LNCaP clone FGC (cell line): ENCODE measurements at places on chromosomes 5 and 9.

DNA sequence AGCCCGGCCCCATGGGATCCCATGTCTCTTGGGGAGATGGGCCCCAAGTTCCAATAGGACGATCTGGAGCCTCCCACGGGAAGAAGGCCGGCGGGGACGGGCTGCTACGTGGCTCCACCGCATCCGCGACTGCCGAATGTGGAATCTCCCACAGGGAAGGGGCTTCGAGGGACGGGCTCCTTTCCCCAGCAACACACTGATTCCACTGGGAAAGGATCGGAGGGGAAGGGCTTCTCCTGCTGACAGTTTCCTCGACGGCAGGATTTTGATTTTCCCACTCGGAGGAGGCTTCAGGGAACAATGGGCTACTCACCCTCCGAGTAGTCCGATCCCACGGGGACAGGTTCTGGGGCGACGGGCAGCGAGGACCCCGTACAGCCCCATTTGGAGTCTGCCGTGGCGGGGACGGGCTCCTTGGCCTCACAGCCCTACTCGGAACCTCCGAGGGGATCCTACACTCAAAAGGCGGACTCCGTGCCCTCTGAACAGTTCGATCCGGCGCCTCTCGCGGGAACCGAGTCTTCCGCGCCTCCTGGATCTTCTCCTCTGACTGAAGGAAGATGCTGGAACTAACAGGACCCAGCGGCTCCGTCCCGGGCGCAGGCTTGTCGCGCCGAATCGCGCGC, 1.3 kb downstream of the PROB1 start:
- no peak for DNase-seq

DNA sequence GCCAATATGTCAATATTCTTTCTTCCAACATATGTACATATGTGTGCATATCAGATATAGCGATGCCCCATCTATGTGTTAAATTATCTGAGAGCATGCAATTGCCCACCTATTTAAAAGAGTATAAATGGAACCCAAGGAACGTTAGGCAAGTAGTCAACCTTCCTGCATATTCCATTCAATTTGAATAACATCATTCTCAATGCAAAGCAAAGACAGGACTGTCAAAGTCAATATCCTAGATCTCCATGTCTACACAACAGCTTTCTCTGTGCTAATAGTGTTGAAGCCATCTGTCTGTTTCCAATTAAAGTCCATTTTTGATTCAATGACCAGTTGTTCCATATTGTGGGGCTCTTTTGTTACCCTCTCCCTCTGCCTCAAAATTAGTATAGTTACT, 85.3 kb upstream of the COX7C start:
- no peak for DNase-seq

GRCh38 chr5:90093751-90094485, 315.6 kb downstream of the CETN3 start:
- DNase-seq, result no peak

DNA sequence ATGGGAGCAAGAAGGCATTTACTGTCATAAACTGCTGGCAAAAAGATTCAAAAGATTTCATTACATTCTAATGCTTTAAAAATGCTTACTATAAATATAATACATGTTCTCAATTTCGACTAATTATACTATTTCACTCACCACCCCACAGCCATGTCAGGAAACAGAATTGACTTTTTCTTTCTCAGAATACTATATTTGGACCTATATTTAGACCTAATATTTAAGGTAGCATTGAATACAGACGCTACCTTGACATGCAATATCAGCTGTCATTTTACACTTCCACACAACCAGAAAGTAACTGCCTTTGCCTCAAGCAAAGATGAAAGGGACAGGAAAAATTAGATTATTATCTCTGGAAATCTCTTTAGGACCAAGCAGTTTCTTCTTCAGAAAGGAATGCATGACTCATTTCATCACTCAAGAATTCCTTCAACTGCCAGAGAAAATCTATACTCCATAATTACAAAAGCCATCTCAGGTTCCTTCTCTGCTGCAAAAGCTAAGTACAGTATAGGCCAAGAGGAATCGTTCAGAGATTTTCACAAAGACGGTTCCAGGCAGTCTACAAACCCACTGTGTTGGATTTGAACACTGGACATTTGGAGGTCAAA, 11.8 kb upstream of the UBE2QL1 start:
- no peak for DNase-seq

DNA sequence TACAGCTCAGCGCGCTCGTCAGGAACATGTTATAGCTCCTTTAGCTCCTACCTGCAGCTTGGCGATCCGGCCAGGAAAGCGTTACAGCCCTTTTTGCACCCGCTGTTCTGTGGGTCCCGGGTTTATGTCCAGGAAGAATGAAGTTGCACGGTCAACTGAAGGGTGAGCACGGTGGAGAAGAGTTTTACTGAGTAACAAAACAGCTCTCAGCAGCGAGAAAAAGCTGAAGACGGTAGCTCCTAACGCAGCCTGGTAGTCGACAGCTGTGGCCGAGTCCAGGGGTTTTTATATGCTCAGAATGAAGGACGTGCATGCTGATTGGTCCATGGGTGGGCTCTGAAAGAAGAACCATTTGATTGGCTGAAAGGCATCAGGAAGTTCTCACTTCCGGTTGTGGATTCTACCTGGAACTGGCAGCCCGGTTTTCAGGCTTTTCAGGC, 1830.1 kb upstream of the NUDT12 start:
- no peak for DNase-seq
